ENCODE measurements at places on chromosomes 4 and X. TPM values are rescaled to one million over a fixed set of nuclear protein-coding genes. Genes with fewer than 3 reads are reported as not detected.

- H3K27me3 ChIP-seq: peaks cover 6% of the 10 kb centered on the region
- H3K36me3 ChIP-seq: no peaks in the 10 kb centered on the region
- H3K4me3 ChIP-seq: no peak overlapping the region
- H3K4me1 ChIP-seq: peaks cover 7% of the 10 kb centered on the region
Observed at GRCh38 chr4:105543881-105544280, 8.5 kb upstream of the ARHGEF38 start.

DNA sequence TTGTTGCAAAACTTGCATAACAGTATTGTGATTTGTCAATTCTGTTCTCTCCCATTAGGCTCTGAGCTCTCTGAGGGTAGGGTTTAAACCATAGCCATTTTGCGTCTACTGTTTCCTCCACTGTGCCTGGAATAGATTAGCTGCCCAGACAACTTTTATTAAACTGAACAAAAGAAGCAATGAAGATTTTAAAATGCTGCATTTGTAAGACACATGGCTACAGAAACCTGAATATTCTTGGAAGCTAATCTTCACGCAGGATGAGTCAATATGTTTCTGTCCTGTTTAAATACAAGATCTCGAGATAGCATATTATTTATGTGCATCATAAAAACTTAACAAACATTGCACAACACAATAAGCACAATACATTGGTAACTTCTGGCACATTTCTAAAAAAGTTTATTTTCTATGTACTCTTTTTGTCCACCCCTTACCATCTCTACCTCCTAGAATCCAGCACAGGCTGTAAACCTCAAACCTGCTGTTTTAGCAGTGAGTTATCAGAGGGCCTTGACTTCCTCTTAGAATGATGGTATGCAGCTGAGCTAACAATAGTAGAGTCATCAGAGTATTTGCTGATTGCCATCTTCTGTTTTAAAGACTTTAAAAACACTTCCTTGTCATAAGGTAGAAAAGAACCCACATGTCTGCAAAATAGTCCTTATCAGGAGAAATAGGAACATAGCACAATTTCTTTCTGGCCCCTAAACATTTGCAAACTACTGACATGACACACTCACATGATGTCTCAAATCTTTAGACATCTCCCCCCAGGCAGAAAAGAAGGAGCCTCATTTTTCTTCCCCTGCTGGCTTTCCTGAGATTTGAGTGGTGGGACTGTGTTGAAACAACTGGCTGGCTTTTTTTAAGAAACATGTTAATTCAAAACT, 10.6 kb upstream of the CCNG2 start:
- DNase-seq: no peak
- H3K4me1 ChIP-seq: peaks cover 9% of the 10 kb centered on the region
- no peak overlapping the region for H3K4me3 ChIP-seq

DNA sequence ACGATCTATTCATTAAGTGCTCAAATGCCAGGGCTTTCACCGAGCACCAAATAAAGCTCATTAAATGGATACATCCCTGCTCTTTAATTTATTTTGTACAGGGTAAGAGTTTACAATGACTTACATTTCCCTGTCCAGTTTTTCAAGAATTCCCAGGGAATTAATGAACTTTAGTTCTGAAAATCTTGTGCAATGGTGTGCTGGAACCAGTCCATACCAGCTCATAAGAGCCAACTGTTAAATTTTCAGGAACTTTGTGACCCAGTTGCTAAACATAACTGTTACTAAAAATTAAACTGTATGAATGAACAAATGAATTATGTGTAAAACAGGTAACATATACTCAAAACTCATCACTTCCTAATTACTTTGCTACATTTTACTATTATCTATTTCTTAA, 191.7 kb upstream of the RASGEF1B start:
- DNase-seq: no peak
- H3K36me3 ChIP-seq: no peaks in the 10 kb centered on the region
- no peak overlapping the region for H3K27ac ChIP-seq
- peaks cover 22% of the 10 kb centered on the region for H3K4me1 ChIP-seq
- H3K4me3 ChIP-seq: no peak overlapping the region

- H3K27me3 ChIP-seq: no peaks in the 10 kb centered on the region
- H3K4me3 ChIP-seq: no peak overlapping the region
- no peak overlapping the region for H3K27ac ChIP-seq
- H3K36me3 ChIP-seq: peaks cover 4% of the 10 kb centered on the region
Observed at GRCh38 chr4:39484582-39485272, 25.9 kb downstream of the LIAS start.

- H3K27me3 ChIP-seq: peaks cover 4% of the 10 kb centered on the region
- H3K4me1 ChIP-seq: no peaks in the 10 kb centered on the region
- no peak overlapping the region for H3K4me3 ChIP-seq
- H3K36me3 ChIP-seq: no peaks in the 10 kb centered on the region
- no peak for DNase-seq
Observed at GRCh38 chrX:29542152-29542551, 673.2 kb upstream of the MAGEB2 start.

GRCh38 chrX:72131317-72132294, at the start of gene RTL5:
TSS of gene RTL5 (minus strand) at chrX:72131915.
- H3K4me1 ChIP-seq: peaks cover 11% of the 10 kb centered on the region
- no peaks in the 10 kb centered on the region for H3K36me3 ChIP-seq
- no peak for DNase-seq

- DNase-seq: no peak
- no peaks in the 10 kb centered on the region for H3K27me3 ChIP-seq
- no peaks in the 10 kb centered on the region for H3K4me1 ChIP-seq
- H3K27ac ChIP-seq: no peak overlapping the region
- H3K4me3 ChIP-seq: no peak overlapping the region
Observed at GRCh38 chr4:173091958-173092357, 76.7 kb upstream of the GALNT7 start.

DNA sequence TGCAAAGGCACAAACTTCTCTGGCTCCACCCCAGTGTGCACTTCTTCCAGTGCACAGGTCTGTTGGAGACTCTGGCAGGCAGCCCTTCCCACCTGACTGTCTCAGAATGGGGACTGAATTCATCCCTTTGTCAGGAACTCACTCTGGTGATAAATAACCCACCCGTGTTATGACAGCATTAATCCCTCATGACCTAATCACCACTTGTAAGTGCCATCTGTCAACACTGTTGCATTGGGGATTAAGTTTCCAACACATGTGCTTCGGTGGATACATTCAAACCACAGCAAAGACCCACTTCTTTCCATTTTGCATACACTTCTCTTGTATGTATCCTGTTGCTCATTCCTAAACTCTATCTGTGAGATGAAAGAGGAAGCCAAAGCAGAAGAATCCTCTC, 1002.9 kb upstream of the IGFBP7 start:
- H3K27ac ChIP-seq: no peak overlapping the region
- H3K4me3 ChIP-seq: no peak overlapping the region
- H3K4me1 ChIP-seq: no peaks in the 10 kb centered on the region
- H3K27me3 ChIP-seq: peaks cover 14% of the 10 kb centered on the region

GRCh38 chr4:21887481-21887880, 61.1 kb downstream of the KCNIP4 start:
- H3K4me1 ChIP-seq: peaks cover 11% of the 10 kb centered on the region
- no peak overlapping the region for H3K4me3 ChIP-seq
- no peaks in the 10 kb centered on the region for H3K36me3 ChIP-seq

GRCh38 chr4:153528705-153529485, 62.7 kb downstream of the TMEM131L start:
- DNase-seq: no peak
- no peaks in the 10 kb centered on the region for H3K36me3 ChIP-seq
- peaks cover 17% of the 10 kb centered on the region for H3K4me1 ChIP-seq

GRCh38 chr4:128220286-128221235, 67.1 kb downstream of the PGRMC2 start:
- H3K36me3 ChIP-seq: peaks cover 3% of the 10 kb centered on the region
- H3K27ac ChIP-seq: peak overlapping the region; percentile 71
- peaks cover 41% of the 10 kb centered on the region for H3K4me1 ChIP-seq
- no peaks in the 10 kb centered on the region for H3K27me3 ChIP-seq

DNA sequence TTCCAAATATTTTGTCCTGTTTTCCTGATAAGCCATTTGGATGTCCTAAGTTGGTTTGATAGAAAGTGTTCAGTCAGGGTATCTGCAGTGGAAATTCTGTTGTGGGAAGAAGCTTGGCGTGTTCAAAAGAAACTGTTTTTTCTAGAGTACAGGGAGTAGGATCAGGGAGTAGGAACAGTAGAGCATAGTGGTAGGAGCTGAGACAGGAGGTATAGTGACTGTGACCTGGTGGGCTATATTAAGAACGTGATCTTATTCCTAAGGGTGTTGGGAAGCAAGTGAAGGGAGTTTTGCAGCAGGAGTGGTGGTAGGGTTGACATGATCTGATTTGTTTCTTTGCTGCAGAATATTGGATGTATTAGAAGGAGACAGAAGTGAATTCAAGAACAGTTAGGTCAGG, 348.2 kb downstream of the BMPR1B start:
- H3K27ac ChIP-seq: no peak overlapping the region
- no peaks in the 10 kb centered on the region for H3K27me3 ChIP-seq
- no peak for DNase-seq
- no peak overlapping the region for H3K4me3 ChIP-seq
- peaks cover 14% of the 10 kb centered on the region for H3K4me1 ChIP-seq

- DNase-seq: no peak
- H3K36me3 ChIP-seq: peaks cover 11% of the 10 kb centered on the region
- H3K27me3 ChIP-seq: no peaks in the 10 kb centered on the region
Observed at GRCh38 chr4:98466868-98467599, 191.4 kb downstream of the TSPAN5 start.

- no peaks in the 10 kb centered on the region for H3K27me3 ChIP-seq
- no peak overlapping the region for H3K27ac ChIP-seq
- no peak overlapping the region for H3K4me3 ChIP-seq
- H3K4me1 ChIP-seq: peaks cover 16% of the 10 kb centered on the region
- no peak for DNase-seq
Observed at GRCh38 chr4:138263247-138263816, 21.2 kb upstream of the SLC7A11 start.

- DNase-seq: no peak
- H3K4me1 ChIP-seq: no peaks in the 10 kb centered on the region
- no peak overlapping the region for H3K4me3 ChIP-seq
Observed at GRCh38 chr4:89140168-89140759, 28.9 kb downstream of the TIGD2 start.

DNA sequence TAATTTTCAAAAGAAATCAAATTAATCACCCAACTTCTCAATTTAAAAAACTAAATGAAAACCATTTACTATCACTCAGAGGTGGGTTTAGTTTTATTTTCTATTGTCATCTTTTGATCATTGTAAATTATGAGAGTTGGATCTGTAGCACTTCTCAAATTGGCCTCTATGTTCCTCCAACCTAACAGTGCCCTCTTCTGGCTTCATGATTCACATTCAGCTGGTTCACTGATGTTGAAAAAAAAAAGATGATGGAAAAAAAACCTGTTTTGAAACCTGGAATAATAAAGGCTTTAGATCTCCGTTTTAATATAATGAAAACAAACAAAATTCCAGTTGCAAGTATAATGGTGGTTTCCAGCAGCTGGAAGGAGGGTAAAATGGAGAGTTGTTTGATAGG, 2.4 kb upstream of the NBDY start:
- DNase-seq: no peak
- H3K4me1 ChIP-seq: peaks cover 12% of the 10 kb centered on the region
- H3K27me3 ChIP-seq: peaks cover 2% of the 10 kb centered on the region
- H3K36me3 ChIP-seq: no peaks in the 10 kb centered on the region
- no peak overlapping the region for H3K4me3 ChIP-seq

GRCh38 chrX:74349387-74349786, 45.4 kb downstream of the ZCCHC13 start:
- H3K4me3 ChIP-seq: no peak overlapping the region
- no peak overlapping the region for H3K27ac ChIP-seq
- H3K36me3 ChIP-seq: no peaks in the 10 kb centered on the region
- no peak for DNase-seq
- H3K4me1 ChIP-seq: no peaks in the 10 kb centered on the region
- peaks cover 2% of the 10 kb centered on the region for H3K27me3 ChIP-seq

DNA sequence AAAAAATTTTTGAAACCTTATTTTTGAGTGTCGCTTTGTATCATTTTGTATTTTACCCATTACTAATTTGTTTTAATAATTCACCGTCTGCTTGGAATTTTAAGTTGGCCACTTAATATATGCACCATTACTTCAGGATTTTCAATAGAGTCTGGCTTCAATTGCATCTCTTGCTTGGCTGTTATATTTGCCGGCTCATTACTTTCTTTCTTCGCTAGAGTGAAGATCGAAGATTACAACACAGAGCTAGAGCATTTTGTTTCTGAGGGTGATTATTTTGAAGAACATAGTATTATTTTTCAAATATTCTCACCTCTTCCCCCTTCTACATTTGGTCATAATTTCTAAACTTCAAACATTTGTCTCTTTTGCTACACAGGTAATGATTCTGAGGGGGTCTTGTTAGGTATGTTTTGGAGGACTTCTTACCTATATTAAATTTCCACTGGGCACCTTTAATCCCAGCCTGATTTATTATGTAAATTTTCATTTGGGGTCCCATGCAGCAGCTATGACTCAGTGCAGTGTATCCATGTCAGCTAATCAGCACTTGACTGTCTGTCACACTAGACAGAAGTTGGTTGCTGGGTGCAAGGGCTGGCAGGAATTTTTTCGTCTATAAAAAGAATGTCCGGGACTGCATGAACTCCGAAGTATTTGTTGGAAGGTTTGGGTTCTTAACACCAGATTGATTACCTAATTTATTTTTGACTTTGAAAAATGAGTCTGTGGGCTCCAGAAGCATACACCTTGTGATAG, 18.6 kb downstream of the TBC1D1 start:
- H3K36me3 ChIP-seq: no peaks in the 10 kb centered on the region
- H3K4me3 ChIP-seq: peak overlapping the region; percentile 59
- no peaks in the 10 kb centered on the region for H3K27me3 ChIP-seq
- no peak for DNase-seq
- peak overlapping the region; percentile 97 for H3K27ac ChIP-seq

- no peak overlapping the region for H3K4me3 ChIP-seq
- H3K27me3 ChIP-seq: peaks cover 1% of the 10 kb centered on the region
- H3K36me3 ChIP-seq: no peaks in the 10 kb centered on the region
- no peak overlapping the region for H3K27ac ChIP-seq
Observed at GRCh38 chr4:171221181-171221580, 592.0 kb upstream of the GALNTL6 start.

DNA sequence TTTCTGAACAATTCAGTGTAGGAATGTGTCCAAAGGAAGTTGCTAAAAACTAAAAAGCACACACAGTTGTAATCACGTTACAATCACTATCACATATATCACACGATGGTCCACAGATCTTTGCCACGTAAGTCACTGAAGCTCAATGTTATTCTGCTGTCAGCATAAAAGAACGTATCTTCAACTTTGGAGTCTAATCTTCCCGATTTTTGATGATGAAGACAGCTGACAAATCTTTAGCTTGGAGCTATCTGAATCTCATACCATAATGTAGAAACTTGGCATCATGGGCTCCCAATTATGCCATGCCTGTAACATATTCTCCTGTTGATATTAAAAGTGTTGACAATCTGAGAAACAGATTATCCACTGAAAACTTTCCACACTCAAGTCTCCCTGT, 158.4 kb downstream of the UBE2NL start:
- no peaks in the 10 kb centered on the region for H3K36me3 ChIP-seq
- no peak overlapping the region for H3K27ac ChIP-seq
- H3K4me3 ChIP-seq: no peak overlapping the region

PRSS12 gene
- 15.3 TPM for total RNA-seq

APOOL gene
- 23.6 TPM for total RNA-seq

PROM1 gene
- total RNA-seq: 0.10 TPM

ZNF827 gene
- 27.6 TPM for total RNA-seq

RGN gene
- 0.33 TPM for total RNA-seq

PABPC4L gene
- total RNA-seq: 4.3 TPM

ATOH1 gene
- total RNA-seq: not detected

AFF1 gene
- 28.5 TPM for total RNA-seq

RIBC1 gene
- 0.99 TPM for total RNA-seq

MAGEC3 gene
- total RNA-seq: not detected

KLKB1 gene
- total RNA-seq: 0.17 TPM
